Upper lobe of left lung (tissue), 6 donors: ENCODE measurements at places on chromosomes 4 and X. TPM values are rescaled to one million over a fixed set of nuclear protein-coding genes. Genes with fewer than 3 reads are reported as not detected.
A peak's percentile ranks its signal among the peaks of the same experiment; 100 is the strongest.

- DNase-seq, result no peak
Measured at GRCh38 chrX:1591863-1592469, 562 bp downstream of the AKAP17A start.

DNA sequence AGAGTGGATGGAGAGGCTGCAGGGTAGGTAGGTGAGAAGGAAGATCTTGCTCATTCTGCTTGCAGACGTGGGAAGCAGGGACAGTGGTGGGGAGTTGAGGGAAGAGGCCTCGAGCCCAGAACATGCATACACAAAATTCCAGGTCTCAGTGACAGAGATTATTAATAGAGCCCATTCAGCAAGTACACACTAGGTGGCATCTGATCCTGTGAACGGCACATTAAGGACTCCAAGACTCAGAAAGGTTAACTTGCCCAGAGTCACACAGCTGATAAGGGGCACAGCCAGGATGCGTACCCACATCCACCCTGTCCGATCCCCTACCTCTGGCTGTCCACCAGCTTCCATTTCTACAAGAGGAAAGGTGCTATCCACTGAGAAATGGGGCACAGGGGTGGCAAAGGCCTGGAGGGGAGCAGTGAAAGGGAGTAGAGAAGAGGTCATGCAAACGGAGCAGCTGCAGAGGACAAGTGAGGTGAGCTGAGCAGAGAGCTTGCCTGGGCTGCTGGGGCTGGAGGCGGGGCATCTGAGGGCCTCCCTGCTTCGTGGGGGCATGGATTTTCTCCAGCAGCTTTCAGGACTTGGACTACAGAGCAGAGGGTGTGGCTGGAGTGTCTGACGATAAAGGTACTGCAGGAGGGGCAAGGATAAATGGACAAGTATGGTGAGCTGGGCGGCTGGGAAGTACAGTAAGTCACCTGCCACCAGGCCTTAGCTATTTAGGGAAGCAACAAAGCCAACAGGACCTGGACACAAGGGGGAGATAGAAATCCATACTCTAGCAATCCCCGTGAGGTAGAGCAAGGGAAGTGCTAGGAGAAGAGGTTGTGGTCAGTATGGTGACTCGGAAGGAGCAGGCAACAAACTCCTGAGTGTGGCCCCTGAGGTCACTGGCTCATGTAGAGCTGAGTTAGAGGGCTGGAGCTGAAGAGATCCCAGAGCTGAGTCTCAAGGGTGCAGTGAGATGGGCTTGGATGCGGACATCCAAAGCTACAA lies 11.2 kb downstream of the IDS start:
- DNase-seq, result no peak

DNA sequence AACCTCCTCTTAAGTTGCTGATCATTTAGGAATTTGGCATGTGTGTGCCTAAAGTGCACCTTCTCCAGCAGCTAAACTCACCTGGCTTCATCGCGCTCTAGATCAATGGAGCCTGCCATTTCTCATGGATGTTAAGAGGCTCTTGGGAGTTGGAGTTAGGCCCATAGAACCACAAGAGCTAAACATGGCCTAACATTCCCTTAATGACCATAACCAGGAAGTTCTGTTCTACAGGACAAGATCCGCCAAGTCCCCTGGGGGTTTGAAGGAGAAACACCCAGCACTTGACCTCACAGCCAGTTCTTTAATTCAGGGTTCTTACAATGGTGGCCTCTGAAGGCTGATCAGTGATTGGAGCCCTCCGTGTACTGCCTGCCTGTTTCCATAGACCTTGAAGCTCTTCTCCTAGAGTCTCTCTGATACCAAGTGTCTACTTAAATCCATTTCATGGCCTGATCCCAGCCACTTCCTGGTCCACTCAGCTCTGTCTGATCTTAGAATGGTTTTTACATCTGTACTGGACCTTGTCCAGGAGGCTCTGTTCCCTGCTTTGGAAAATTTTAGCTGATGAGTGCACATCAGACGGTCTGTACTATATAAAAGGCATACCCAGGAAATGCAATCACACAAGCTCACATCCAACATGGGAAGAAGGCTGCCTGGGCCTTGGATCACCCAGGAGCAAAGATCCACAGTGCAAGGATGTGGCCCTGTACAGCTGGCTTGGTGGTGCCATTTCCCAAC lies 45.1 kb downstream of the RPS3A start:
- DNase-seq, result no peak

GRCh38 chr4:25178838-25179261 lies 18.6 kb upstream of the SEPSECS start:
- no peak for DNase-seq

GRCh38 chr4:2243681-2244380 lies 1.9 kb upstream of the HAUS3 start:
- DNase-seq, result no peak

- no peak for DNase-seq
Measured at GRCh38 chr4:165208221-165208652, 876 bp downstream of the KLHL2 start.

DNA sequence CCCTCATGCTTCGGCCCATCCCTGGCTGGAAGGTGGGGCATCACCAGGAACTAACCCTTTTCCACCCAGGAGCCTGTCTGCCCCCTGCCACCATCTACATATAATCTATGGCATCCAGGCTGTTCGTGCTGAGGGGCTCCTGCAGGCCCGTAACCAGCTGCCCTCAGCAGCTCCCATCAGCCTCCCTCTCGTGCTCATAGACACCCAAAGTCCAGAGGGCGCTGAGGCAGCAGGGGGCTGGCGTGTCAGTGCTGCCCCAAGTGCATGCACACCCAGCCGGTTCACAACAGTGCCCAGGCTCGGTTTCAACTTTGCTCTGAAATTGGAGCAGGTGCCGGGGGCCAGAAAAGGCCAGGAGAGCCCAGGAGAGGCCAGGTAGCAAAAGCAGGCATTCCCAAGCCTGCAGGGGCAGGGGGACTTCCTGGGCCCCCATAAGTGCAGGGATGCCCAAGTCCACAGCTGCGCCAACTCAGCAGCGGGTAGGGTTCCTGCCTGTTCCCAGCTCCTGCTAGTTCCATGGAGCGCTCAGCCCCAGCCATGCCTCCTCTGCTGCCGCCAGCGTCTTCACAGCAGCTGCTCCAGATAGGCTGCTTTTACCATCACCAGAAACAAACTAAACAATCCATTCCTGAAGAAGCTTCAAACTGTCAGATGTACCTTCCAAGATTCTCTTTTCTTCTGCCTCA lies 558.2 kb upstream of the GNPDA2 start:
- DNase-seq, result peak; percentile 46

GRCh38 chr4:91497892-91498291 lies 805.9 kb upstream of the GRID2 start:
- no peak for DNase-seq

- DNase-seq, result no peak
Measured at GRCh38 chrX:50876551-50876950, 34.0 kb upstream of the BMP15 start.

DNA sequence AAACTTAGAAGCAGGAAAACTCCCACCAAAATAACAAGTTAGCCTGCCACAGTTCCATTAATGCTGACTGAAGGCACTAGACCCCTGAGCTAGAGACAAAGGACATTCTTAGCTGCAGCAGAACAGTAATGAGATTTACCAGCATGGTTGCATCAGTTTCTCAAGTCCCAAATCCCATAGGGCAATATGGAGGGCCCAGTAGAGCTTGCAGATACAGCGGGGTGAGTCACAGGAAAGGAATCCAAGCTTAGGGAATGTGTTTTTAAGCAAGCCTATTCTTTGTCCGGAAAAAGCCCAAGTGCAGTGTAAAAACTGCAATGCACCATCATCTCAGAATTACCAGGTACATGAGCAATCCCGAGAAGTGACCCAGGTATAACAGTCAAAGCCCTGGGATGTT lies 51.3 kb upstream of the EXOC1L start:
- no peak for DNase-seq

DNA sequence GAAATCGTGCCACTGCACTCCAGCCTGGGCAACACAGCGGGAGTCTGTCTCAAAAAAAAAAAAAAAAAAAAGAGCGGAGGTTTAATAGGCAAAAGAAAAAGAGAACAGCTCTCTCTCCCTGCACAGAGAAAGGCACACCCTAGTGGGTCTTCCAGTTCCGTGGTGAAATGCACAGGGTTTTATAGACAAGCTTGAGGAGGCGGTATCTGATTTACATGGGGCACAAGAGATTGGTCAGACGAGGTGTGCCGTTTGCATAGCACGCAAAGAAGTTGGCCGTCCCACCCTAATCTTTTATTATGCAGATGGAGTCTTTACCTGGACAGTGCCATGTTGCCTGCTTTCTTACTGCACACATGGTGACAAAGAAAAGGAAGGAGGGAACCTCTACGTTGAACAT lies 33.5 kb upstream of the REST start:
- DNase-seq, result no peak

NUDT10 gene
- 0.55 TPM for total RNA-seq

CXCL6 gene
- total RNA-seq, result 0.71 TPM

CXorf49 gene
- not detected for total RNA-seq

ZNF732 gene
- total RNA-seq, result not detected
